GM12878 (cell line): ENCODE measurements at places on chromosomes 3 and 15.

GRCh38 chr3:114872588-114872987 lies 274.5 kb downstream of the ZBTB20 start:
- no peak for DNase-seq

DNA sequence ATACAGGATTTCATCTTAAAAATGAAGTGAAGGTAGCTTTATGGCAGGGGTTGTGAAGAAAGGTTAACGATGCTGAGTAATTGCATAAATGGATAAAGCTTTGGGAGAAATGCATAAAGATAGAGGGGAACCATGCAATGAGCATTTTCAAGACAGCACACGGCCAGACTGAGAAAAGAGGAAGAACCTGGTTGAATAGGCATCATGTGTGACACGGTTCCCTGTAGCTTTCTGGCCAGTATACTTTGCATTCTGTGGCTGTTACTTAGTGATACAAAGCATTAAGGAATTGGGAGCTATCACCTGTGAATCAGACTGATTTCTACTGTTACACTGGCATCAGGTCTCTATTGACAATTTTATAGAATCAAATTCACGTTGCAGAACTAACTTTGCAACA lies 33.3 kb downstream of the NR2C2 start:
- DNase-seq = no peak

- DNase-seq = no peak
Measured at GRCh38 chr15:85618956-85619491, 175.7 kb downstream of the KLHL25 start.

GRCh38 chr15:93294896-93295295 lies 205.9 kb upstream of the RGMA start:
- no peak for DNase-seq

DNA sequence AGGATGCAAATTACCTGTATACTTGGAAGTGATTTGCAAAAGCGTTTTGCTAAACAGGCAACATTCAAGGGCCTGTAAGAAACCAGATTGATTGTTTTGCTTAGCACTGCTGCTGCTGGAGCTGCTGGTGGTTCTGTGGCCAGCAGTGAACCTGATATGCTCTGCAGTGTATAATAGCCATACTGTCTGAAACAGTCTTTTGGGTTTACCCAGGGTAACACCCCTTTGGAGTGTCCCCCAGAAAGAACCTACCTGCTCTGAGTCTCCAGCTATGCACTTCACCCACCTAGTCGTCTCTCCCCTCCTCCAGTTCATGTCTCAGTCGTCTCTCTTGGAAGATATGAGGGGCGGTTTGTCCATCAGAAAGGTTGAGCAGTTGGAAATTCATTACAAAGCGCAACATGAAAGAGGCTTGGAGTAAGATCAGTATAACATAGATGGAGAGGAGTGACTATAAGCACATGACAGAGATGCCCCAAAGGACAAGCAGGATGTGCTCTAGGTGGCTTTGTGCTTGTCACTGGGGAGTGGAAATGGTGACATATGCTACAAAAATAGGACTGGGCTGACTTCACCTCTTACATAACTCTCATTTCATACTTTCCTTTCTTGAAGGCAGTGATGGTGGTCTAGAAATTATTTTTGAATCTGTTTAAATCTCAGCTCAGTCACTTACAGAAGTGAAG lies 3.8 kb downstream of the MKRN2 start:
- DNase-seq = peak; percentile 63

DNA sequence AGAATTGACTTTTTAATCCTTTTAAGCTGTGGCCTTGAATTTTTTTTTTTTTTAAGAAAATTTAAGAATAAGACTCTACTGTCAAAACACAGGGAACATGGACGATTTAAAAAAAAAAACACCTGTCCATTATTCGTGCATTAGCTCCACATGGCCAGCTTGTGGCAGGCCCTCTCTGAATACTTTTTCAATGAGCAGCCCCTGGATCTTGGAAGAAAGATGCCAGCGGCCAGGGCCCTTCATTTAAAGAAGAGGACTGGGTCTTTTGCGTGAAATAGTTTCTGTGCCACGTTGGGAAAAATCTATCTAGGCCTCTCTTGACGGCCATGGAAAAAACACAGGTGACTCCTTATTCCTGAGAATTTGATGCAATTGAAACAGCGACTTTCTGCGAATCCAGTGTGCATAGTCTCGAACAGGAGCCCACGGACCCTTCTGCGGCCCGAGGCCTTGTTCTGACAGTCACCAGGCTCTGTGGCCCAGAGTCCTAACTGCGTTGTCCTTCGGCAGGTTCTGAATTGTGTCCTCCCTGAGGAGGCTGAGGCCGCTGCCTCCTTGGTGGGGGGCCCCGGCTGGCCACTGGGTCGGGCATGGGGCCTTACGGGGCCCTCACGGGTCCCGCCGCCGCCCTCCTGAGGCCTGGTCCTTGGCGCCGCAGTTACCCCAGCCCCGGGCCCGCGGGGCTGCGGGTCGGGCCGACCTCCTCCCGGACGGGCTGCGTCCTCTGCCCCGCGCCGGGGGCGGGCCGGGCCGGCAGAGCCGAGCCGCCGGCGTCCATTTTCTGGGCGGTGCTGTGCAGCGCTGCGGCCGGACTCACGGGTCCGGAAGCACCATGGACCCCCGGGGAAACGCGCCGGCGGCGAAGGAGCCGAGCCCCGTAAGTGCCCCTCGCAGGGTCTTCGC lies 33.5 kb downstream of the ZBTB38 start:
- DNase-seq = no peak

GRCh38 chr3:44105571-44105970 lies 136.1 kb upstream of the TOPAZ1 start:
- no peak for DNase-seq

DNA sequence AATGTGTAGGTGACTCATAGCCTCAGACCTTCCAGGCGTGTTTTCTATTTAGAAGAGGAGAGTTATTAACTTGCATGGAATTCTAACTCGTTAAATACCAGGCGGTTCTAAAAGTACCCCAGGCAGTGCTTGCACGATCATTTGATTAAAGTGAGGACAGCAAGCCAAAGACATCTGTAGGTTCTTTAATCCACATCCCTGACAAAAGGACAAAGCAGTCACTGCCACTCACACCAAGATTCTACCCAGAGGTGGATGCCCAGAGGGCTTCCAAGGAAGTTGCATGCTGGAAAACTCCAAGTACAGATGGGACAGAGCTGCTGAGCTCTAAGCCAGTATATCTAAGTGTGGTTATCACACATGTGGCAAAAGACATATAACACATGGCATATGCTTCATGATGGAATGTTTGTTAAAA lies 372.1 kb downstream of the ROBO2 start:
- no peak for DNase-seq

GRCh38 chr3:176590722-176591121 lies 606.6 kb downstream of the TBL1XR1 start:
- DNase-seq = no peak

GRCh38 chr3:8499181-8499611 lies 2.4 kb upstream of the LMCD1 start:
- no peak for DNase-seq

GRCh38 chr3:142028243-142028777 lies 121.0 kb downstream of the TFDP2 start:
- DNase-seq = peak; percentile 71

DNA sequence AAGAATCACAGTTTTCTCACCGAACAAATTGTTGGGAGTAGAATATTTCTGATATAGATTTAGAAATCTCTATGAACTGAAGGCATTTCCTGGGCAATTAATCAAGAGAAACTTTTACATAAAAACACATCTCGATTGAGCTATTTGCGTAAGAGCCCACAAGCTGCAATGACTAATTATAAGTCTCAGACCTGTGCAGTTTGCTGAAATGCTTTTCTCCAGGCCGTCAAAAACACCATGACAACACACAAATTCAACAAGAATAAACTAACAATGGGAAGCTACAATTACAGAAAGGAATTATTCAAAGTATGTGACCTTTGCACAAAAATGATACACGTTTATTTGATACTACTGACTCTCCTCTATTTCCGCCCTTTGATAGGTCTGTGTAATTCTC lies 481.2 kb upstream of the WNT5A start:
- DNase-seq = no peak

DNA sequence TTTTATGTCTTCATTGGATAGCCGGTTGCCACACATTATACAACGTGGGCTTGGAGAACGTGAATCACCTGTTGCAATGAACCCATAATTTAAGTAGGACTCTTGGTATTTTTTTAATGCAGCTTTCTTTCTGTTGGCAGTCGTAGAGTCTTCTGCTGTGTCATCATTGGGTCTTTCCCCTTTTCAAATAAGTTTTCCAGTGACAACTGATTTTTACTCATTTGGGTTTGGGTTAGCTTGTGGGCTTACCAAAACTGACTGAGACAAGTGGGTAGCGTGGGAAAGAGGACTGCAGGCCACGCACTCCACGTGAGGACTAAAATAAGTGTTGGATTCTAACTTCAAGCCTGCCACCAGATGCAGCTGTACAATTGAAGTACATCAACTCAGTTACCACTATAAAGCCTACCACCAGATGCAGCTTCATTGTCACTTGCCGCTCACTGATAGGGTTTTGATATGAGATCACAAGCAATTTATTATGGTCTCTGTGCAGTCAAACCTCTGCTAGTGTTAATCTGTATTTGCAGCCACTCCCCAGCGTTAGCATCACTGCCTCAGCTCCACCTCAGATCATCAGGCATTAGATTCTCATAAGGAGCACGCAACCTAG lies 6.4 kb upstream of the CAPN7 start:
- DNase-seq = no peak

DNA sequence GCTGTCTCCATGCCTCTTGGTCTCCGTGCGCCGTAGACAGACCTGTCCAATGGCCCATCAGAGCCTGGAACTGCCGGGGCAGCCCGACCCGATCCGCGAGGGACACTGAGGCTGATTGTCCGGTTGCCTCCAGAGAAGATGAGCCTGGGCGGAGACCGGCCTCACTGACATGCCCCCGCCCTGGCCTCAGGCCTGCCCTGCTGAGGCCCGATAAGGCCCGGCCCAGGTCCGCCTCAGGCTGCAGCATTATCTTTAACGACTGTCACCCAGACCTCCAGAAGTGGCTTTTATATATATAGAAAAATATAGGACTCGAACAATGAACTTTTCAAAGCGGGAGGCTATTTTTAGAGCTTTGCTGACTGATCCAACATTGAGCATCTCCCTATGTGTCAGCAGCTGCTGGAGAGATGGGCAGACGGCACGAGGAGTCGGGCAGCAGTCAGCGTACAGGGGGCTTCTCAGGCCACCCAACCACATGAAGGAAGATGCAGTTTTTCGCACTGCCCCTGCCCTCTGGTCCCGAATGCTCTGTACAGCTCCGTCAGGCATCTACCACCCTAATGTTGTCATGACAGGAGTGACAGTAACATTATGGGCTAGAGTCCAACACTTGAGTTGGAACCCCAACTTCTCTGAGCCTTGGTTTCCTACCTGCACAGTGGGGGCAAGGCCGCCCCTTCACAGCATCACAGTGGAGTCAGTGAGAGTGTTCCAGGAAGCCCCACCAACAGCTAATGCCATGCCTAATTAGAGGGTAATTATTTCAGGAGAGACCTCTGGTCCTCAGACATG lies 112.0 kb upstream of the RPL32 start:
- DNase-seq = no peak

DNA sequence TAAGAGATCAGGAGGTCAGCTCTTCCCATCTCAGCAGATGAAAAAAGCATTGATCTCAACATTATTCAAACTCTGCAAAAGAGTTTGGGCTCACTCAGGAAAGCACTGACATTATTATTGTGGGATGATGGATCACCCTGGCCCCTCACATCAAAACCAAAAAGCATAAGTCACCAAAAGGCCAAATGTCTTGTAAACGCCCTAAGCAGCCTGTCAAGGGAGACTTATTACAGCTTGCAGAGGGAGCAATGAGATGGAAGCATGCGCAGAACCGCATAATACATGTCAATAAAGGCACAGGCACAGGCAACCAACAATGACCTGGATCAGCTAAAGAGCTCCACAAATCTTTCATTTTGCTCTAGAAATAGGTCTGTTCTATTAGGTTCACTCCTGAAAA lies 4.6 kb downstream of the FSIP1 start:
- no peak for DNase-seq

GRCh38 chr3:100131241-100131640 lies 16.9 kb upstream of the FILIP1L start:
- no peak for DNase-seq

DNA sequence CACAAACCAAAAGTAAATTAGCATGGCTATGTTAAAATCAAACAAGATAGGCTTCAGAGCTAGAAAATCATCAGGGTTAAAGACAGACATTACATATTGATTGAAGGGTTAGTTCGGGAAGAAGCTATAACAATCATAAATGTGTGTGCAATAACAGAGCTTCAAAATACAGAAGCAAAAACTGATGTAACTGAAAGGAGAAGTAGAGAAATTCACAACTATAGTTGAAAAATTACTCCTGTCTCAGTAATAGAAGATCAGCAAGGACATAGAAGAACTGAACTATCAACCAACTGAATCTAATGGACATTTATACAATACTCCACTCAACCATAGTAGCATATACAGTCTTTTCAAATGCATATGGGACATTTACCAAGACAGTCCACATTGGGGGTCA lies 59.4 kb downstream of the MCTP2 start:
- DNase-seq = no peak

- DNase-seq = no peak
Measured at GRCh38 chr15:40369474-40369869, 11.5 kb downstream of the DISP2 start.

- no peak for DNase-seq
Measured at GRCh38 chr3:164387236-164387635, 691.1 kb downstream of the SI start.

GRCh38 chr3:126524429-126524988 lies 554 bp downstream of the CHST13 start:
- no peak for DNase-seq
